ENCODE measurements at places on chromosomes 6 and 20.

DNA sequence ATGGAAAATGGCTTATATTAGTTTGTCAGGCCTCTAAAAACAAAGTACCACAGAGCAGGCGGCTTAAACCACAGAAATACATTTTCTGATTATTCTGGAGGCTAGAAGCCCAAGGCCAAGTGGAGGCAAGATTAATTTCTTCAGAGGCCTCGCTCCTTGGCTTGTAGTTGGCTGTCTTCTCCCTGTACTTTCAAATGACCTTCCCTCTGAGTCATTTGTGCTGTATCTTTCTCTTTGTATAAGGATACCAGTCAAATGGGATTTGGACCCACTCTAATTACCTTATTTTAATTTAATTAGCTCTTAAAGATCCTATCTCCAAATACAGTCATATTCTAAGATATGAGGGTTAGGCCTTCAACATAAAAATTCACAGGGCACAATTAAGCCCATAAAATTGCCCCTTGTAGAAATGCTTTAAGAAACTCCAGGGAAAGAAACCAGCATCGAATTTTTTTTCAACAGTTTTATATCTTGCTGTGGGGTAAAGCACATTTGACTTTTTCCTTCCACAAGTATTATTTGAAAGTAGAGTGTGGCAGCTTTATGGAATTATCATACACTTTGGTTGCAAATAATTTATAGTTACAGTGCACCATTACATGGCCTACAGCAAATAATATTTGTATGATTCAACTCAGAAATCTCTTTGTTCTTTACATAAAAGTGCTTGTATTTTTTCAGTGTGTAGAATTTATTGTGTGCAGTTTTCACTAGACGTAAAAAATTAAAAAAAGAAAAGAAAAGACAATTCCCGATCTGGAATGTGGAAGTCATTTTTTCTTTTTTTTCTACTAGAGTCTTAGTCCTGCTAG lies 706.1 kb downstream of the KIF16B start:
- no peak for DNase-seq

DNA sequence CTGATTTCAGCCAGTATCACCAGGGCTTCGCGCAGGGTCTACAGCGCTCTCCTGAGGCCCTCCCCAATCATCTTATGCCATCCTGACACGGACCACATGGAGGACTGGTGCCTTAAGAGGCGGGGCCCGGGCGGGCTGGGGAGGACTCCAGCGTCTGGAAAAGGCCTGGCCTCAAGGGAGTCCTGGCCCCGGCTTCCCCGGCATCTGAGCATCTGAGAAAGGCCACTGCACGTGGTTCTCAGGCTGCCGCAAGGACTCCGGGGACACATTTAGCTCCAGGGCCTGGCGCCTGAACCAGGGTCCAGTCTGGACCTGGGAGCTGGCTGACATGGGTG lies 21.4 kb downstream of the BHLHE23 start:
- no peak for DNase-seq

DNA sequence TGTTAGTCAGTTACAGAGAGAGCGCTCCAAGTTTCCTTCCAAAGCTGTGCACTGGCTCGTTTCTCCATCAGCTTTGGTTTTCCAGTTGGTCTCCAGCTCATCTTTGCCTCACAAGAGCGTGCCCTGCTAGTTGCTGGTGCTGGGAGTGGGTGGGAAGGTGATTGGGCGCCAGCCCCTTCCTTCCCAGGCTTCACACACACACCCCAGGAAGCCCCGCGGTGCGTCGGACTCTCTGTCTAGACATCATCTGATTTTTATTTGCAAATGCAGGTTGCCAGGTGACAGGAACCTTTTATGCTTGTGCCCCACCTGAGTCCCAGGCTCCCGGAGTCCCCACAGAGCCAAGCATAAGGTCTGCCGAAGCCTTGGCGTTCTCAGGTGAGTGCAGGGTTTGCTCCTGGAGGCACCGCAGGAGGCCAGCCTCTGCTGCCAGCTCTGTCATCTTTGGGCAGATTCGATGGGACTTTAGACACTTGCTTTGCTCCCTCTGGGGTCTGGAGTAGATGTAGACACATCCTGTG lies 7.1 kb downstream of the IRF4 start:
- no peak for DNase-seq

GRCh38 chr6:170151321-170151771 lies 139.5 kb downstream of the DLL1 start:
- no peak for DNase-seq

DNA sequence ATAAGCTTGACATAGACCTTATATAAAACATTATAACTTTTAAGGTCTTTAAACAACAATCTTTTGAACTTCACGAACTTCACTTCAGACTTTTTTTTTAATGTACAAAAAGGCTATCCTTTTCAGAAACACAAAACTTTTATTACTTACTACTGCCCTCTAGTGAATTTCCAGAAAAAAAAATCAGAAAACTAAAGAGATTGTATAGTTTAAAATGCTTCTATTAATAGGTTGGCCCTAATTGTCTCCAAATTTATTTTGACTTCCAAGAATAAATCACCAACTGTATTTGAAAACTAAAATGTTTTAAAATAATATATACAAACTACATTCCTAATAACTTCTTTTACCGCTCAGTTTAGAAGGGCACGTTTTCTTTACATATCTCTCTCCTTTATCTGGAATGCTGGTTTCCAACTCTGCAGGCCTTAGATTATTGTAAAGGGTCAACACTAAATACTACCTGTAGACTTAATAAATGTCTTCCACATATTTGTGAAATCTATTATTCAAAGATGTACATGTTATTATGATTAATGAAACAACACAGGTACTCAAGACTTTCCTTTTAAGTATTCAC lies 66.8 kb downstream of the LMBRD1 start:
- no peak for DNase-seq

DNA sequence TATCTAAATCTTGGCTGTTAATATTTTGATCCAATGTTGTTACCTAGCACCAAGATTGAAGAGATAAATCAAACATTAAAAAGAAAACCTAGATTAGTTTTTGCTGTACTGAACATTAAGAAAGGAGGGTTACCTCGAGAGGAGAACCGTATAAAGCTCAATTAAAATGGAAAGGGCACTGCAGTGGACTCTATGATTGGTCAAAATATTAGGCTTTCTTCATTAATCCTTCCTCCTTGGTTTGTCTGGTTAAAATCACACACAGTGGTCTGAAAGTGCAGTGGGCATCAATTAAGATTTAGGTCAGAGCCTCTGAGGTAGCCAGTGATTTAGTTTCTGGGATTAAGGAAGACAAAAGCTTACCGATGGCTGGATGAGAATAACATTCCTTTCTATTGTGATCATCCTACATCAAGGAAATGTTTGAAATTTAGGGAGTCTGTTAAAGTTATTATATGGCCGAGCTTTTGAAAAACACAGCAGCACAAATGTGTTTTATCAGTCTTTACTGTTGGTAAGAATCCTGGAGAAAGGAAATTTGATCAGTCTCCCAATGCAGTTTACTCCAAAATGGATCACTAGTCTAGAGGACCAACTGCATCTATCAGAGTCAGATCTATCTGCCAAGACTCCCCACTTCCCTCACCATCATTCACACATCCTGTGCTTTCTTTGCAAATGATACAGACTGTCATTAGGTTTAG lies 134.6 kb upstream of the NEDD9 start:
- no peak for DNase-seq

DNA sequence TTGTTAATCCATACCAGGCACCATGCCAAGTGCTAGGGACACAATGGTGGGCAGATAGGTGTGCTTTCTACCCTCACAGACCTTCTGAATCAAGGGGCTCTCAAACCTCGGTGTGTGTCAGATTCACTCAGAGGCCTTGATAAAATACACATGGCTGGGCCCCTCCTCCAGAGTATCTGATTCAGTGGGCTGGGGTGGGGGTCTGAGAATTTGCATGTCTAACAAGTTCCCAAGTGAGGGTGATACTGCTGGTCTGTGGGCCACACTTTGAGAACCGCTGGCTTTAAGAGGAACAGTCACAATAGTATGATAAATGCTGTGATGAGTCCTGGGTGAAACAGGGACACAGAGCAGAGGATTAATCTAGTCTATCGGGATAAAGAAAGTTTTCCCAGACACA lies 35.8 kb upstream of the SIRT5 start:
- no peak for DNase-seq

DNA sequence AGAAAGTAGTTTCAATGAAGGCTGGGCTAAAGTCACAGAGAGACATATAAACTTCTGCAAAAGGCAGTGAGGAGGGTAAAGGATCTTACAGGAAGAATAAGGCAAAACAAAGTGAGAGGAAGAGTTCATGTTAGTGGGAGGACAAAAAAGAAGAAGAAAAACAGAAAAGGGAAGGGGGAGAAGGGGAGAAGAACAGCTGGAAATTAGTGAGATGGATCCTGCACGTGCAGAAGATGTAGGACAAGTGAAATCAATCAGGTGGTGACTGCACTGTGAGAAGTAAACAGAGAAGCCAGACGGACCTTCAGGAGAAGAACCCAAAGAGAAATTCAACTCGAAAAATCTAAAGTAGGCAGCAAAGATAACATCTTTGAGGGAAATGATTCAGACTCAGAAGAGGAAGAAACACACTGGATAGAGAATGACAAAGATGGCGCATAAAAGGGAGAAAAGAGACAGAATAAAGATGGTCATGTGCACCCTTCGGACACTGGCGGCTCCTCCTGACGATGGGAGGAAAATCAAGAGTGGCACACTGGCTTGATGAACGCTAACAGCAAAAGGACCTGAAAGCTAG lies 105.9 kb downstream of the MYB start:
- DNase-seq = no peak

GRCh38 chr20:30937790-30938189 lies 319.7 kb upstream of the DEFB115 start:
- DNase-seq = no peak

- no peak for DNase-seq
These were observed 7.6 kb upstream of the BTN3A3 start for GRCh38 chr6:26432627-26433201.

- DNase-seq = peak; percentile 73
These were observed 129.2 kb downstream of the TBX18 start for GRCh38 chr6:84635081-84635761.

DNA sequence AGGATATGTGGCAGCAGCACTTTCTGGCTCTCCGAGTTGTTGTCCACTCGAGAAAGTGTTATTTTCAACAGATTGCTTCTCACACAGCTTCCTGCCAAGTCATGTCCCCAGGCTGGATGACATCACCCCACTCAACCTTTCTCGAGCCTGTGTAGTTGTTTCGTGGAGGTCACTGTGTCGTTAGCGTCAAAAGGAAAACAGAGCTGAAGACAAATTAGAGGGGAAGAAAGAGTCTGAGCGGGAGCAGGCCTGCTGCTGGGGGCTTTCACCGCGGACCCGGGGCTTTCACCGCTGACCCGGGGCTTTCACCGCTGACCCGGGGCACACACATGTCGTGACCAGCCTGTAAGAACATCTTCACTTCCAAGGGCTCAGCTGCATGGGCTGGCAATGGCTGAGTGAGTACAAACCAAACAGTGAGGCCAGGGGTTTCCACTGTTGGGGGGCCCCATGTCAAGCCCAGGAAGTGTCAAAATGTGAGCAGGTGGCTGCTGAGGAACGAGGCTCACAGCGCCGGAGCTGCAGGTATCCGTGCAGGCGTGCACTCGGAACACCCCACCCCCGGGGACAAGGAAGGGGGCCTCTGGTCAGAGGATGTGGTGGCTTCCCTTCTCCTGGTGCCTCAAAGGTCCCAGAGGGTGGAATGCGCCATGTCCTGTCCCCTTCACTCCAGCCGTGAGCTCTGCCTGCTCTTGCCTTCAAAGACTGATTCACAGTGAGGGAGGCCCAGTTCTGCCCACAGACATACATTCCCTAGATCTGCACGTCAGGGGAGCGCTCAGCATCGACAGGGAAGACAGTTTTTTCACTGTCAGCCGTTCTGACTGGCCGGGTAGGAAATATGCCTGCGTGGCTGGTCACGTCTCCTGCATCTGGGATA lies 365.9 kb downstream of the TAF4 start:
- DNase-seq = peak; percentile 88

GRCh38 chr6:119027465-119027864 lies 51.0 kb downstream of the FAM184A start:
- DNase-seq = no peak

DNA sequence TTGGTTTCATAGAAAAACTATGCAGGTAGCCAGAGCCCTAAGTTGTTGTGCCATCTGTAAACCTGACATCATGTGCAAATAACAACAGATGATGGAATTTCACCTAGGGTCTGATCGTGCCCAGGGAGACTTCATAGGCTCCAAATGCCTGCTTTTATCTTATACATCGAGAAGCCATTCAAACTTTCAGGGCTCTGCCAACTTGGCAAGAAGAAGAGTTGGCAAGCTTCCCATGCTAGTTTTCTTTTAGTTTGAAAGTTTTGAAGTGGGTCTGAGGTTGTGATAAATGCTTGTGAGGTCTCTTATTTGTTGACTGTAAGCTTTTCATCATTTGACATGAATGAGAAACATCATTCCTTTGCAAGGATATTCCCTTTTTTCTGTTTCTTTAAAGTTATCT lies 175.4 kb upstream of the FLRT3 start:
- DNase-seq = no peak

DNA sequence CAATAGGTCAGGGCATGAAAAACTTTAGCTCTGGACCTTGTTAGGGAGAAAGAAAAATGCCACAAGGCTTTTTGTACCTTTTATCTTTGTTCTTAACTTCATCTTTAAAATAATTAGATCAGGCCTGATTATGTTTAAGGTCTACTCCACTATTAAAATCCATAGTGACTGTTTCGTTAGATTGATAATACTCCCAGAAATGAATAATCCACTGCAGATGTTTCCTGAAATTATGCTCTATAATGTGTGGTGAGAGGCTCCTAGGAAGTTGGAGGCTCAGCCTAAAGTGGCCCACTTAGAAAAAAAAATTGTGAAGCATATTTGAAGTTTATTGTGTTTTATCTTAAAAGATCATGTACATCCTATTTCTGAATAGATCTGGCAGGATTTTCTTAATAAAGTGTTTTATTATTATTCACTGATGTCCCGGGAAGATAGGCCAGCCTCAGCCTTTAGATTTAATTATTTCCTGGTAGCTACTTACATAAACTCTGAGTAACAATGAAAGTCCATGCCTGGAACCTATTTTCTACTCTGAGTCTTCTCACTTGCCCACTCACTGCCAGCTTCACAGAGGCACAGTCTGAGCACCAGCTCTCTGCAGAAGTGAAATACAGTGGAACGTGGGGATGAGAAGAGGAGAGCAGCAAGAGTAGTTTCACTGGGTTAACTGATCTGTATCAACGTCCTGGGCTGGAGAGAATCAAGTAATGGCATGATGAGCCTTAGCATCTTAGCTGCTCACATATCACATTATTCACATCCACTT lies 126.8 kb upstream of the TMEM170B start:
- no peak for DNase-seq

DNA sequence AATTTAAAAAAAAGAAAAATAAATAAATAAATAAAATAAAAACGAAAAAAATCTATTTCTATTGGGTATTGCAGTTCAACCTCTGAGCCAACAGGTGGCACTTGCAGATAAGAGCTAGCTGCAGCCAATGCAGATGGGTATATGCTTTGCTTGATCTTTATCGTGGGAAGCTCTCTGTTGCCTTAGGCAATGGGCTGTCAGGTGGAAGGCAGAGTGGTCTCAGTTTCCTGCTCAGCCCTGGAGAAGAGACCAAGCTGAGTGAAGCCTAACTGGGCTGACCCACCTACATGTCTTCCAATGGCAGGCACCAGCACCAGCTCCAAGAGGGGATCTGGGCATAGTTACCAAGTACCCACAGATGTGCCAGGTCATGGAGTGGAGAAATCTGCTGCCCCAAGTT lies 95.0 kb downstream of the AK9 start:
- peak; percentile 60 for DNase-seq

- DNase-seq = no peak
These were observed 31.9 kb upstream of the SYNCRIP start for GRCh38 chr6:85674604-85675003.

Measured in islet precursor cell (in vitro differentiated cells).